Stimulated activated effector memory CD8-positive, alpha-beta T cell treated with anti-CD3 and anti-CD28 coated beads, Interleukin-12 subunit alpha, Interleukin-12 subunit beta, amount 100 ng/mL, for 72 hours (primary cell): ENCODE measurements at places on chromosomes 3 and 15.

GRCh38 chr3:69563981-69564380 lies 175.3 kb upstream of the MITF start:
- DNase-seq: no peak

DNA sequence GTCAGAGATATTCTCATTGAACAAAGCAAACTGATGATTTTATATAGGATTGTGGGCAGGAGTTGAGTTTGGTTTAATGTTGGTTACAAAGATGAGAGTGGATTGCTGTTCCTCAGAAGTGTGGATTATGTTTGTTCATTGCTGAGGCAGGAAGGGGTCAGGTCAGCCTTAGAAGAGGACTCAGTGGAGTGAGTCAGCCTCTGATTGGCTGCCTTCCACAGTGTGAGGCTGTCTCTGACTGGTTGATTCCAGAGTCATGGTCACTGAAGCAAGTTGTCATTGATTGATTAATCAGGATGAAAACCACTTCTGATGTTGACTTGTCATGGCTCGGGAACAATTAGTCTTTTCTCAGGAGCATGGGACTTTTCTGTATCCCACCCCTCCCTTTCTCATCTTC lies 36.2 kb downstream of the KBTBD12 start:
- DNase-seq: no peak

GRCh38 chr15:29570948-29571791 lies 251.1 kb downstream of the TJP1 start:
- DNase-seq: no peak

- no peak for DNase-seq
Observed at GRCh38 chr3:19644405-19644804, 289.6 kb downstream of the EFHB start.

- DNase-seq: no peak
Observed at GRCh38 chr15:48522911-48523310, 122.6 kb downstream of the FBN1 start.

- peak; percentile 44 for DNase-seq
Observed at GRCh38 chr3:193743702-193744047, 150.7 kb downstream of the OPA1 start.

DNA sequence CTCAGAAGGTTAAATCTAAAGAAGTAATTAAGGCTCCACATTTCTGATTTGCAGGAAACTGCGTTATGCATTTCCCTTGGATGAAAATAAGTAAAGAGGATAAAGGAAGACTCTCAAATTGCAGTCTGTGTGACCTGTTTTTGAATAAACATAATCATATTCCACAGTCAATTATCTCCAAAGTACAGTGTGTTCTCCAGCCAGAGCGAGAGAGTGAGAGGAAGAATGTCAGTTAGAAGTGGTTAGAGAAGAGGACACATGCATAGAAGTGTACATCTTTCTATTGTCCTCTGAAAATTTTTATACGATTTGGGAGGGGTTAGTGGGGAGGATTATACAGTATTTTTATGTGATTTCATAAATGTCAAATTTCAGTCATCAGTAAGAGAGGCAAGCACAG lies 487.1 kb downstream of the LPP start:
- no peak for DNase-seq

- no peak for DNase-seq
Observed at GRCh38 chr3:25053360-25053759, 374.7 kb upstream of the RARB start.

DNA sequence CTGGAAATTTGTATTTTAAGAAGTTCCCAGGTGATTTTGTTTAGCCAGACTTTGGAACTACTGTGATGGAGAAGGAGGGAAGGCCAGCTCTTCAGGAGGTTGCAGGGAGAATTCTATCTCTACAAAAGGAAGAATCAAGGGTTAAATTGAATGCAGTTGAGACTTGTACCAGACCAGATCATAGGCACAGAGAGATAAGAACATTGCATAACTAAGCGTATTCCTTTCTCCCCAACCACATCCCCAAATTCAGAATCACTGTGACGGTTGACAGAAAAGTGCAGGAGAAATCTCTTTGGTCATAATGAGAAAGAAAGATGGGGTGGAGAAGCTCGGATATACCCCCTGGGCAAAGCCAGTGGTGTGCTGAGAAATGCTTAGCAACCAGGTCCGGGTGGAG lies 7.2 kb downstream of the PLD1 start:
- DNase-seq: peak; percentile 20

- DNase-seq: no peak
Observed at GRCh38 chr3:30297112-30297511, 309.3 kb upstream of the TGFBR2 start.

- no peak for DNase-seq
Observed at GRCh38 chr15:62992302-62992701, 50.2 kb upstream of the TPM1 start.

DNA sequence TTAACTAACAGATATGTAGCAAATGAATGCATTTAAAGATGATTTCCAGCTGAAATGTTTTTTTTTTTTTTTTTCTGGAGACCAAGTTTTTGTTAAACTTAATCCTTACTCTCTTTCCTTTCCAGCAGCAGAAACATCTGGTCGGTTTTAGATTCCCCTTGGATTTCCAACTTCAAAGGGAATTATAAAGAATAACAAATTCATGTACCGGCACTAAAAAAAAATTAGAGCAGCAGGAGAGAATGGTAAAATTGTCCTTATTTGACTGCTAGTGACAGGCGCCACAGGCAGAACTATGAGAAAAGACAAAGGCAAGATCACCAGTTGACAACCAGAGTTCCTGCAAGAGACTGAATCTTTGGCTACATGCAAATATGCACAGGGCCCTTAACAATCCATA lies 393.3 kb downstream of the TIGIT start:
- no peak for DNase-seq

GRCh38 chr3:122714273-122714672 lies 33.6 kb downstream of the PARP14 start:
- no peak for DNase-seq

DNA sequence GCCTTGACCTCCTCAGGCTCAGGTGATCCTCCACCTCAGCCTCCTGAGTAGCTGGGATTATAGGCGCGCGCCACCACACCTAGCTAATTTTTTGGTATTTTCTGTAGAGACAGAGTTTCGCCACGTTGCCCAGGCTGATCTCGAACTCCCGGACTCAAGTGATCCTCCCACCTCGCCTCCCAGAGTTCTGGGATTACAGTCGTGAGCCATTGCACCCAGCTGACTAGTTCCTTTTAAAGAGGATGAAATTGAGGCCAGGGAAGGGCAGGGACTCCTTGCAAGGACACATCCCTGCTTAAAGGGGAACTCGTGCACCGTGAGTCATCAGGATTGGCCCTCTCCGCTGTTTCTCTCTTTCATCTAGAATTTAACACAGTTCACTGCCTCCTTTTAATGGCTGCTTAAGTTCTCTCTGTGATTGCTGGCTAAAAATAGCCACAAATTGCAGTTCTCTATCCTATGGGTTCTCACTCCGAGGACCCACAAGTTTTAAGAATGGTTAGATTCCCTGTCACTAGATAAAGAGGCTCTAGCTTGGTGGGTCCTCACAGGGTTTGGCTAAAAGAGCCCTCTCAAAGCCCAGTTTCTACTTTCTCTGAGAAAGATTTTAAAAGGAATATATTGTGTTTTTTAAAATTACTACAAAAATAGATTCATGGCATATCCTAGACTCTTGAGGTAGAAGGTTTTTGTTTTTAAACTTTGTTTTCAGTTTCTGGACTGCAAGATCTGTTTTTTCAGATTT lies 1.4 kb downstream of the CRTAP start:
- no peak for DNase-seq

- no peak for DNase-seq
Observed at GRCh38 chr15:99062226-99062625, 42.7 kb upstream of the SYNM start.

- no peak for DNase-seq
Observed at GRCh38 chr3:28467414-28467813, 118.8 kb upstream of the AZI2 start.

DNA sequence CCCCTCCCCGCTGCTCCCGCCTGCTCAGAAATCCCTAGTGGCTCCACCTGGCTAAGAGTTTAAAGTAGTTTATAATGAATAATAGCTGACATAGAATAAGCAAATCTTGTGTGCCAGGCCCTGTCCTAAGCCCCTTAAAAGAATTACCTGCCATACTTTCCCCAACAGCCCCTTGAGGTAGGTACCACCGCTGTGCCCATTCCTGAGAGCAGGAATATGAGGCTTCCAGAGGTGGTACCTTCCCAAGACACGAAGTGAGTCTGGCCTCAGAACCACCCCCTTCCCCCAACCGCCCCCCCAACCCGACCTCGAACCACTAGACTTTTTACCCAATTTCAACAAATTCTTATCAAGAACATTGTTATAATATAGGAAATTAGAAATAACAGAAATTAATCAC lies 1.2 kb downstream of the ABHD6 start:
- no peak for DNase-seq

DNA sequence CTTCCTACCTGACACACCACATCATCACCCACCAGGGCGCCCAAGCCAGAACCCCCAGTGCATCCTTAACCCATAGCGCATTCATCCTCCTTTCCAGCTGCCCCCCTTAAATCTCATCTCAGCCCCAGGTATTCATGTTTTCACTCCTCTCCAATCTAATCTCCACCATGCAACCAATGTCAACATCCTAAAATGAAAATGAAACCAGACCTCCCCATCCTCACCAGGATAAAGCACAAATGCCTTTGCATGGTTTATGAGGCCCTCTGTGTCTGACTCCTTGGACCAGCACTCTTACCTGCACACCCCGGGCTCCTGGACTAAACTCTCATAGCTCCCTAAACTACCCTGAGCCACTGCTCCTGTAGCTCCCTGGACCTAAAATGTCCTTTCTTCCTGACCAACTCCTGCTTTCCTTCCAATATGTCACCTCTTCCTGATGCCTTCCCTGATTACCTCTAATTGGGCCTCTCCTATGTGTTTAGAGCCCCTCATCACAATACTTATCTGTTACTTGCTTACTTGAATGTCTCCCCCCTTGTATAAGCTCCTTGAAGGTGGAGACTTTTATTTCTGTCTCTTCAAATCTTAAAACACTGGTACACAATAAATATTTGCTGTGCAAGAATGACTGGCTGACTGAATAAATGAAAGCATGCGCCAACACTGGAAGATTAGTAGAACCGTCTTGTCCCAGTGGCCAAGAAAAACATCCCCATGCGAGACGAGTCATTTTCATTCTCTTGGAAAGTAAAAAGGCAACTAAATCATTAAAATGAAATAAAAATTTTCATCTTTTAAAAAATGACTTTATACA lies 142.5 kb downstream of the XXYLT1 start:
- no peak for DNase-seq

DNA sequence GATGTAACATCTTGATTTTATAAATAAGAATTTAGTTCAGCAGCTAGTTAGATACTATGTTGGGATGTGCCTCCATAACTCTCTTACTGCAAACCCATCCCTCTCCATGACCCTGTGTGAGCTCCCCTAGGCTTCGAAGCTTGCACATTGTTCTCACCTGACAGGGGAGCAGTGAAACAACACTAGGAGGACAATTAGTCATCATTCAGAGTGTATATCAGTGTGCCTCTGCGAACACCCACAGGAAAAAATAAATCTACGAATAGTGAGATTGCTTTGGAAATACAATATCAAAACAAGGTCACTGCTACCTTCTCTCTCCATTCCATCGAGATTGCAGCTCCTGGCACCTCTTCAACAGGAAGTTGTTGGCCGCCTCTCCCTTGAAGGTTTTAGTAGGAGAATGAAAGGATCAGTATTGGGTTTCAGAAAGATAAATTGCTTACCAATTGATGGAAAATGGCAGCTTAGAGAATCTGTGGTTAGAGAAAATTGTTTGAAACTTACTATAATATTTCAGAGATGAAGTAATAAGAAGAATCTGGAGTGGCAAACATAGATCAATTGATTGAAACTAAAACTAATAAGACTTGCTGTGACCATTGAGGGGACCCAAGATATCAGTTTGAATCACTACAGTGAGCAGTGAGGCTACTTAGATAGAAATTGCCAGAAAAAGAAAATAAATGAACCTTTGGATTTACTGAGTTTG lies 103.2 kb downstream of the CHL1 start:
- no peak for DNase-seq

GRCh38 chr3:58422756-58423325 lies 10.8 kb downstream of the PDHB start:
- no peak for DNase-seq

DNA sequence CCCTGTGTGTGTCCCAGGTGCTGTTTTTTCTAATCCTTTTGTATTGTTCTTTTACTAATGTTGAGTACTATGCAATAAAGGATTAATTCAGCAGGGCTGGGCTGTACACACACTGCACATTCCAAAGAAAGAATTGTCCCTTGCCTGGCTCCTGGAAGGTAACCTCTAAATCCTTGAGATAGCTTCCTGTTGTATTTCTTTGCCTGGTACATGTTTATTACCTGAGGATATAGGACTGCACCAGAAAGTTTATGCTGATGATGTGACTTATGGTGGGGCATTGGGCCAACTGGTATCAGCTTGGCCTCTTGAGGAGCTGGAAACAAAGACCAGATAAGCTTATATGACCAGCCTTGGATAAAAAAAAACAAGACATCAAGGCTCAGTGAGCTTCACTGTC lies 26.6 kb upstream of the FAN1 start:
- no peak for DNase-seq

GRCh38 chr3:133967992-133968892 lies 61.5 kb downstream of the SLCO2A1 start:
- DNase-seq: no peak

DNA sequence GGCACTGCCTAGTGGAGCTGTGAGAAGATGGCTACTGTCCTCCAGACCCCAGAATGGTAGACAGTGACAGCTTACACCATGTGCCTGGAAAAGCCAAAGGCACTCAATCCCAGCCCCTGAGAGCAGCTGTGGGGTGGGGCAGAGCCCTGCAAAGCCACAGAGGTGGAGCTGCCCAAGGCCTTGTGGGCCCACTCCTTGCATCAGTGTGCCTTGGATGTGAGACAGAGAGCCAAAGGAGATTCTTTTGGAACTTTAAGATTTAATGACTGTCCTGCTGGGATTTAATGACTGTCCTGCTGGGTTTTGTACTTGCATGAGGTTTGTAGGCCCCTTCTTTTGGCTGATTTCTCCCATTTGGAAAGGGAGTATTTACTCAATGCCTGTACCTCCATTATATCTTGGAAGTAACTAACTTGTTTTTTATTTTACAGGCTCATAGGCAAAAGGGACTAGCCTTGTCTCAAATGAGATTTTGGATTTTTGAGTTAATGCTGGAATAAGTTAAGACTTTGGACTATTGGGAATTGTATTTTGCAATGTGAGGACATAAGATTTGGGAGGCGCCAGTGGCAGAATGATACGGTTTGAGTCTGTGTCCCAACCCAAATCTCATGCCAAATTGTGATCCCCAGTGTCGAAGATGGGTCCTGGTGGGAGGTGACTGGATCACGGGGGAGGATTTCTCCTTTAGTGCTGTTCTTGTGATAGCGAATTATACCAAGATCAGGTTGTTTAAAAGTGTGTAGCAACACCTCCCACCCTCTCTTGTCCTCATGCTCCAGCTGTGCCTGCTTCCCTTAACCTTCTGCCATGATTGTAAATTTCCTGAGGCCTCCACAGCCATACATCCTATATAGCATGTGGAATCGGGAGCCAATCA lies 80.4 kb downstream of the MYO5A start:
- DNase-seq: no peak

DNA sequence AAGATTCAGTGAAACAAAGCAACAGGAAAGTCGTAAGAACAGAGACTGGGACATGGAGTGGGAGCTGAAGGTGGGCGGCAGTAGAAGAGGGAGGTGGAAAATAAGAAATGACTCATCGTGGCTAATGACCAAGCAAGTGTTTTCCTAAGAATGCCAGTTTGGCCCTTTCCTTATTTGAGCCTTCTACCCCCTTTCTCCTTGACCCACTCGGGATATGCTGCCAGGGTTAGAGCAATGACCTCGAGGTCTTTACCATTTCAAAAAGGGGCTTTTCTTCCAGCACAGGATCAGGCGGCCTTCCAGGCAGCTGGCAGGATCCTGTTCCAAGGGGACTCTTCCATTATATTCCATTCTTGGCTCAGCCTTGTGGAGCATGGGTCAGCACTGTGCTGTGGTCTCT lies 241.1 kb downstream of the RYR3 start:
- DNase-seq: no peak
